T-cell (primary cell): ENCODE measurements at places on chromosomes 5 and 9.

DNA sequence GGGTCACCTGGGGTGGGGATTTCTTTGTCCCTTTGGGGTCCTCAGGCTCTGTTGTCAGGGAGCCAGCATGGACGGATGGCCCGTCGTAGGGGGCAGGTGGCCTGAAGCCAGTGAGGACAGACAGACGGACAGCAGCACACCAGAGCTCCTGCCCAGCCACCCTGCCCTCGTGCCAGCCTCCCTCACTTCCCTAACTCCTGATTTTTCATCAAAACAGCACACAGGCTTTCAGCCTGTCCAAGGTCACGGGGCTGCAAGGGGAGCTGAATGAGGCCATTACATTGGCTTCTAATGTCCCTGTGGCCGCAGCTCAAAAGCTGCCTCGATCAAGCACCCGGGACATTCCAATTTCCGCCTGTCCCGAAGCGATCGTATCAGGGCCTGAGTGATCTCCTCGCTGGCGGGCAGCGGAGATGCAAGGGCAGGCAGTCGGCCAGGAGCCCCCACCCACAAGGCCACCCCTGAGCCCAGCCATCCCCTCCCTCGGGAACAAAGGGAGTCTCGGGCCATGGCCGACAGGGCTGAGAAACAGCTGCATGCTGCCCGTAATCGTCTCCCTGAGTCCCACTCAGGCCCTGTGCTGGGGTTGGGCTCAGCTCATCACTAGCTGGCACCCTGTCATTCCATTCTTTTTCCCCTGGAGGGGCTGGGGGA is 50.5 kb upstream of the RNU6ATAC start:
- H3K4me3 ChIP-seq = no peak overlapping the region
- H3K27ac ChIP-seq = no peak overlapping the region
- no peak for DNase-seq
- H3K27me3 ChIP-seq = peaks cover 23% of the 10 kb centered on the region
- H3K36me3 ChIP-seq = no peaks in the 10 kb centered on the region

DNA sequence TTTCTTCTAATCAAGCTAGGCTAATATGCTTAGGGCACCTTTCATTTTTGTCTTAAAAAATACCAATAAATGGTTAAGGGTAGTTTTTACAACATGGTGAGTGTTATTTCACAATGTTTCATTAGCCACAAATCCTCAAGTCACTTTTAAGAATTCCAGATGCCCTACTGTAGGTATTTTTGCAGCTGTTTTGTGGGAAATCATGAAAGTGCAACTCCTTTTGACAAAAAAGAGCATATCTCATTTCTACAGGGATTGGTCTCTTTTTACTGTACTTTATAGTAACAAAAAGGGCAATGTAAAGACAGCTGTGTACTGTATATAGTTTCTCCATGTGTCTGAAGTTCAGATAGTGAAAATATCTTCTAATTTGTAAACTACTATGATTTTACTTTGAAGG is 28.3 kb upstream of the GAS1 start:
- no peaks in the 10 kb centered on the region for H3K4me1 ChIP-seq
- no peak overlapping the region for H3K27ac ChIP-seq
- no peak overlapping the region for H3K4me3 ChIP-seq

DNA sequence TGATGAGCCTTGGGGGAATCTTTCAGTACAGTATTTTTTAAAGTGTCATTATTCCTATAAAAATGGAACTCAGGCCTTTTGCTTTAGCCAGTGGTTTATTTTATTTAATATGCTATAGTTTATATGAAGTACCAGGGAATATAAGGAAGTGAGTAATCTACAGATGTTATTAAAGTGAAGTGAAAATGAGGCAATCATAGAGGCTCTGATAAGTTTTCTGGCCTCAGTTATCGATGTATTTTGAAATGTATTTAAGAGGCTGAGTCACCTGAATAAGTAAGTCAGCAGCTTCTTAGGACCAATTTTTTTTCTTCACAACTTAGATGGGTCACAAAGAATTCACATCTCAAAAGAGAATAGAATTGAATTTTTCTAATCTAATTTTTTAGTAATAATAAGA is 829.0 kb downstream of the DNAH5 start:
- no peak for DNase-seq
- no peak overlapping the region for H3K4me3 ChIP-seq
- H3K27ac ChIP-seq = no peak overlapping the region
- no peaks in the 10 kb centered on the region for H3K4me1 ChIP-seq
- H3K36me3 ChIP-seq = no peaks in the 10 kb centered on the region

GRCh38 chr9:81827616-81828296 is 100.5 kb upstream of the SPATA31D4 start:
- H3K36me3 ChIP-seq = no peaks in the 10 kb centered on the region
- no peak overlapping the region for H3K27ac ChIP-seq
- DNase-seq = no peak

- H3K4me3 ChIP-seq = peak overlapping the region; percentile 0
- no peaks in the 10 kb centered on the region for H3K36me3 ChIP-seq
- H3K27ac ChIP-seq = peak overlapping the region; percentile 99
- no peak for DNase-seq
These were observed 841 bp upstream of the NINJ1 start for GRCh38 chr9:93134740-93135444.

- H3K36me3 ChIP-seq = no peaks in the 10 kb centered on the region
- H3K27ac ChIP-seq = no peak overlapping the region
- H3K27me3 ChIP-seq = no peaks in the 10 kb centered on the region
These were observed 219.1 kb downstream of the ADAMTS6 start for GRCh38 chr5:65262649-65263059.

DNA sequence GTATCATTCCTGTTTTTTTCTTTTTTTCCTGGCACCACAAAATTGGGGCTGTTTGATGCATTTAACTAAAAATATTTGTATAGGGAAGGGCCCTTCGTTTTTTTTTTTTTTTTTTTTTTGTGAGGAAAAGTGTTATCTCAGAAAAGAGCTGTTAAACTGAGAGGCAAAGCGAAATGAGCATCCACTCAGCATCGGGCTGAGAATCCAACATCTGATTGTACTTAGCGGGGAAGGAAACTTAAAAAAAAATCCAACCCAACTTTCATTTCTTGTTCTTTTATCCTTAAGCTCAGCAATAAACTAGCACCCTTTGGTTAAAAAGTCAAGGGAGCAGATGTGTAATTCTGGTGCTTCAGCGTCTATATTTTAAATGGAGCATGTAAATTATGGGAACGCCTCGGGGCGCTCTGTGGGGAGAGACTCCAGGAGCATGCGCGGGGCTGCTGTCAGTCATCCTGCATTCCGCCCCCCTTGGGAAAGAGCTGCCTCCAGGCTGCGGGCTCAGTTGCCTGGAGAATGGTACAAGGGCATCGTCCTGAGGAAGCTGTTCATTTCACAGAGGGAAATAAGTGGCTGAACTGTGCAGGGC is 33.3 kb downstream of the DMRT2 start:
- no peak overlapping the region for H3K4me3 ChIP-seq
- H3K4me1 ChIP-seq = no peaks in the 10 kb centered on the region
- H3K27me3 ChIP-seq = no peaks in the 10 kb centered on the region
- no peak for DNase-seq
- no peaks in the 10 kb centered on the region for H3K36me3 ChIP-seq
- no peak overlapping the region for H3K27ac ChIP-seq

DNA sequence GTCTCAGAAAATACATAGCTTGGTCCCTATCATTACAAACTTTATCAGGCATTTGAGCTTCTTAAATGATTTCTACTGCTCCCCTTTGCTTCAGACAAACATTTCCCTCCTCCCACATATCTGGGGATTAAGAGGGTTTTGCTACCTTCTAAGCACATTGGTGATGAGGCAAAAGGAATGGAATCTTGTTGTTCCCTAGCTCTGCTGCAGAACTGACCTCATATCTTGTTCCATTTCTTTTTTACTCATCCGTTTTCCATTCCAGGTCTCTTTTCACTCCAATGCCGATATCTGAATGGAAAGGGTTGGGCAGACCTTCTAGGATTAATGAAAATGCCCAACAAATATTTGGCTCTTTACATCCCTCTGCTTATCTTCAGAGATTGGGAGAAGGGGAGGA is 444.6 kb downstream of the ZNF608 start:
- H3K27me3 ChIP-seq = no peaks in the 10 kb centered on the region
- H3K4me3 ChIP-seq = no peak overlapping the region

GRCh38 chr9:87494970-87495471 is 2.6 kb upstream of the DAPK1 start:
- H3K4me3 ChIP-seq = no peak overlapping the region
- peaks cover 16% of the 10 kb centered on the region for H3K4me1 ChIP-seq
- H3K36me3 ChIP-seq = no peaks in the 10 kb centered on the region

GRCh38 chr5:93574491-93575305 is 6.3 kb downstream of the NR2F1-AS1 start:
- H3K27me3 ChIP-seq = peaks cover 37% of the 10 kb centered on the region
- H3K36me3 ChIP-seq = no peaks in the 10 kb centered on the region
- H3K4me3 ChIP-seq = no peak overlapping the region
- no peak for DNase-seq
- peaks cover 4% of the 10 kb centered on the region for H3K4me1 ChIP-seq
- no peak overlapping the region for H3K27ac ChIP-seq

DNA sequence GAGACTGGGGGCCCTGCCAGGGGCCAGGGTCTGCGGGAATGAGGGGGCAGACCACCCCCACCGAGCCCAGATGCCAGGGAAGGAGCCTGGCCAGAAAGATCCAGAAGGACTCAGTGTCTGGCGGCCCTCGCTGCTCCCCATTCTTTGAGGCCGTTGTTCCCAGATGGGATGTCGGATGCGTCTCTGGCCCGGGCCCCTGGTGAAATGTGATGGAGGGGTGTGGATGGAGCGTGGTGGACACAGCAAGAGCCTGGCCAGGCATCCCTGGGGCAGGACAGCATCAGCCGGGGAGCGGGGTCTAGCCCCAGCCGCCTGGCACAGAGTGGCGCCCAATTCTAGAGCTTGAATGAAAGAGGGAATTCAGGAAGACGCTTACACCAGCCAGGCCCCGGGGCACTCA is 46.2 kb upstream of the NKD2 start:
- no peak overlapping the region for H3K4me3 ChIP-seq
- H3K27me3 ChIP-seq = no peaks in the 10 kb centered on the region
- H3K36me3 ChIP-seq = no peaks in the 10 kb centered on the region
- no peak for DNase-seq

- H3K27me3 ChIP-seq = no peaks in the 10 kb centered on the region
- DNase-seq = no peak
- no peaks in the 10 kb centered on the region for H3K36me3 ChIP-seq
- H3K4me1 ChIP-seq = no peaks in the 10 kb centered on the region
These were observed 754.4 kb downstream of the CDH18 start for GRCh38 chr5:19233573-19233972.

- no peaks in the 10 kb centered on the region for H3K4me1 ChIP-seq
- H3K27ac ChIP-seq = no peak overlapping the region
- H3K27me3 ChIP-seq = no peaks in the 10 kb centered on the region
- no peak overlapping the region for H3K4me3 ChIP-seq
These were observed 109.9 kb downstream of the NUDT12 start for GRCh38 chr5:103452666-103453065.

DNA sequence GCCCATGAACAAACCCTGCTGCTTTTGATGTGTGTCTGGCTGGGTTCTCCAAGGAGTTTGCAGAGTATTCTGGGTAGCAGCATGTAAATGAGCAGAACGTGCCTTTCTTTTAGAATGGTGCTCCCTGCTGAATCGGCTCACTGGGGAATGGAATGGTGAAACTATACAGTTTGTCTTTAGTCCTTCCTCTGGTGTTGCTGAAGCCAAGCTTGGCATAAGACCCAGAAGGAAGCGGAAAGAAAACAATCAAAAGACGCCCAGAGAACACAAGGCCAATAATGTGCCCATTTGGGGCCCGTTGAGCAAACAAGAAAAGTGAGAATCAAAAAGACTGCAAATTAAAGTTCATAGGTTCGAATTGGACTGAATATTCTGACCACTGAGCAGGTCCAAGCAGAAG is 60.1 kb downstream of the MVB12B start:
- H3K27ac ChIP-seq = no peak overlapping the region
- H3K4me1 ChIP-seq = no peaks in the 10 kb centered on the region
- no peak for DNase-seq

- no peak overlapping the region for H3K27ac ChIP-seq
- DNase-seq = no peak
- no peak overlapping the region for H3K4me3 ChIP-seq
These were observed 475.7 kb downstream of the ENC1 start for GRCh38 chr5:74164725-74165235.

DNA sequence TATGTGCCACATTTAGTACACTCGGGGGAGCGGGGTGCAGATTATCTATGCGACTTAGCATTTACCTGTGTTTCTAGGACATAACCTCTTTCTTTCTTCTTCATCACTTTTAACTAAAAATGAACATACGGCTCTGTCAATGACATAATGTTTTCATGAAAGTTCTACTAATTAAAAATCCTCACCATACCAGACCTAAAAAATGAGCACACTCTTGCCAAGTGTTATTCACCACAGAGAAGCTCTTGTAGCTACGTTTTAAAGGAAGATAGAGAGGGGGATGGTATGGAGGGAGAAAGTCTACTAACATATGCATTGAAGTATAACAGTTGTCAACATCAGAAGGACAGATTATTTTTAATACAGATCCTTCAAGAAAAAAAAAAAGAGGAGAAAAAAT is 1.6 kb downstream of the CDH10 start:
- H3K4me3 ChIP-seq = no peak overlapping the region
- no peaks in the 10 kb centered on the region for H3K36me3 ChIP-seq

- H3K36me3 ChIP-seq = no peaks in the 10 kb centered on the region
- no peaks in the 10 kb centered on the region for H3K4me1 ChIP-seq
- H3K27ac ChIP-seq = no peak overlapping the region
- no peaks in the 10 kb centered on the region for H3K27me3 ChIP-seq
These were observed 147.6 kb upstream of the NR3C1 start for GRCh38 chr5:143550986-143551630.
